Stimulated activated CD8-positive, alpha-beta memory T cell treated with anti-CD3 and anti-CD28 coated beads, Interleukin-7, amount 100 ng/mL, for 24 hours (primary cell): ENCODE measurements at places on chromosomes 4 and X.

DNA sequence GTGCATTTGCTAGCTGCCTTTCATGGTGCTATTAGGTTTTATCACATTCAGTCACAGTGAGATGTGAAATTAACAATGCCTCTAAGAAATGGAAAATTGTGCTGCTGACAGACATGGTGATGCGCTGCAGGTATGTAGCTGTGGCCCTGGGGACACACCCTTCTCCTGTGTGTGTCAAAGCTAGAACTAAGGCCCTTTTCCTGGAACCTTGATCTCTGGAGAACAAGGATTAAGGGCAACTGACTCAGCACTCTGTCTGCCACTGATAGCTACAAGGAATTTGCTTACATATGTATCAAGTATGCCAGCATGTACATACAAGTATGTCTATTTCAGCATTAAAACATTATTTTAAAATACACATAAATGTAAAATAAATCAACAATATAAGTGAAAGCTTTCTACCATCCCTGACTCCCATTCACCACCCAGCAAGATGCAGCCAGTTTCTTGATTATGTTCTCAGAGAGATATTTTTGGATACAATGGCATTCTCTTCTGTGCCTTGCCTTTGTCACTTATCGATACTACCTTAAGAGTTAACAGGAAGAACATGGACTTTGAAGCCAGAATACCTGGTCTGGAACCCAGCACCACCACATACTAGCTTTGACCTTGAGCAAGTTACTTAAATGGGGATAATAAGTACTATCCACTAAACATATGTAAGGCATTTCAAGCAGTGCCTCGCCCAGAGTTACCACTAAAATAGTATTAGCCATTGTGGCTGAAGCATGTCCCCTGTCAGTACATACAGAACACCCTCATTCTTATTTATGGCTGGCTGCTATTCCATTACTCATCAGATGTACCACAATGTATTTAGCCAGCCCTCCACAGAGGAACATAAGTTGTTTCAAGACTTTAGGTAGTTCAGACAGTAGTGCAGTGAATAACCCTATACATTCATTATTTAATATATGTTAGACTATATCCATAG, 68.5 kb downstream of the NPNT start:
- DNase-seq, result no peak

- peak; percentile 58 for DNase-seq
Measured at GRCh38 chr4:80202190-80202711, 4.9 kb downstream of the PRDM8 start.

DNA sequence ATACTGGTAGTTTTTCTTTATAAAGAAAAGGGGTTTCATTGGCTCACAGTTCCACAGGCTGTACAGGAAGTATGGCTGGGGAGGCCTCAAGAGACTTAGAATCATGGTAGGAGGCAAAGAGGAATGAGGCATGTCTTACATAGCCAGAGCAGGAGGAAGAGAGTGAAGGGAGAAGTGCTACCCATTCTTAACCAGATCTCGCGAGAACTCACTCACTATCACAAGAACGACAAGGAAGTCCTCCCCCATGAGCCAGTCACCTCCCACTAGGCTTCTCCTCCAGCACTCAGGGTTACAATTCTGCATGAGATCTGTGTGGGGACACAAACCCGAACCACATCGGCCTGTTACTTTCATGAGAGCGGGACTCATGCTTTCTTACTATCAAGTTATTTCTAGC, 240.5 kb downstream of the TENM3 start:
- DNase-seq, result no peak

DNA sequence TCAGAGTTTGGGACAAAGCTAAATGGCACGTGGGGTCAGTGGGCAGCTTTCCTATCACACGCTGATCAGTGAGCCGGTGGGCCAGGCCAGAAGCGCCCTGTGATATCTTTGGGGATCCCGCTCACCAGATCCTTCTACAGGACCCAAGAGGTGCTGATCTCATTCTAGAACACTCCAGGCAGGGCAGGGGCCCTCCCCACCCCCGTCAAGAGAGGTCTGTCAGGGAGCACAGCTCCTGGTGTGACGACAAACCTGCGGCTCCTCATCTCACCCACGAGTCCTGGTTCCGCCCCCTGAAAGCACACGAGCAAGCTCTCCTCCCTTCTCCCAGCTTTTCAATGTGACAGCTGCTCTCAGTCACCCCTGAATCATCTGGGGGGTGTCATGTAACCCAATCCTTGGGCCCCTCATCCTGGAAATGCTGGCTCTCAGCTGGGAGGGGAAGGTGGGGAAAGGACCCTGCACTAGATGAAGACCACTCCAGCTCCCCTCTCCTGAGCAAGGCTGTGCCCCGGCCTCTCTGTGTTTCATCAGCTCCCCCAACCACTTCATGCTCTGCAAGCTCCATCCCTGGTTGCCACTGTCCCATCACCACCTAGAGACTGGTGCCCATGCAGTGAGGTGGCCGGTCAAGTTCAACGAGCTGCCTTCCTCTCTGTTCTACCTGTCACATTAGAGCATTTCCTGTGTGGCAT, 4.6 kb downstream of the HCFC1 start:
- no peak for DNase-seq

GRCh38 chr4:86627462-86628135, 33.5 kb downstream of the PTPN13 start:
- DNase-seq, result no peak

DNA sequence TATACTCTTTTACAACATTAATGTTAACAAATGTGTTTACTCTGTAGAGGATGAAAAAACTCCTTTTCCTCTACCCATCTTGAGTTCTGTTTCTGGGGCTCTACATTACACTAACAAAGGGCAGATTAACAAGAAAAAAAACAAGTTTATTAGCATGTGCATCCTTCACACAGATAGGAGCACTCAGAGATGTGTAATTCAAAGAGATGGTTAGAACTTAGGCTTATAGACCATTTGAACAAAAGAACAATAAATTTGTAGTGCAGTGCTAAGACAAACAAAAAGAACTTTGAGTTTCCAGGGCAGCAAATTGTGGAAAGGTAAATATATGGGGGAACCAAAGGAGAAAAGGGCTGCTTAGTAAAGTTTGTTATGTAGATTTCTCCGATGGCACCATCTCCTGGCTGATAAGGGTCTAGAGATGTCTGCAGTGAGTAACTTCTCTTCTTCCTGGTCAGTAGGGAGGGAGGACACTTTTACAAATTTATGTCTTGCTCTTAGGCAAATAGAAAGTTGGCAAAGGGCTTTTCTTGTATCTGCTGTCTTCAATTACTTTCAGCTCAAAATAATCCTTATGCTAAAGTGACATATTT, 1249.9 kb upstream of the TENM3 start:
- DNase-seq, result no peak
